Central memory CD8-positive, alpha-beta T cell (primary cell): ENCODE measurements at places on chromosomes 11 and 22.

DNA sequence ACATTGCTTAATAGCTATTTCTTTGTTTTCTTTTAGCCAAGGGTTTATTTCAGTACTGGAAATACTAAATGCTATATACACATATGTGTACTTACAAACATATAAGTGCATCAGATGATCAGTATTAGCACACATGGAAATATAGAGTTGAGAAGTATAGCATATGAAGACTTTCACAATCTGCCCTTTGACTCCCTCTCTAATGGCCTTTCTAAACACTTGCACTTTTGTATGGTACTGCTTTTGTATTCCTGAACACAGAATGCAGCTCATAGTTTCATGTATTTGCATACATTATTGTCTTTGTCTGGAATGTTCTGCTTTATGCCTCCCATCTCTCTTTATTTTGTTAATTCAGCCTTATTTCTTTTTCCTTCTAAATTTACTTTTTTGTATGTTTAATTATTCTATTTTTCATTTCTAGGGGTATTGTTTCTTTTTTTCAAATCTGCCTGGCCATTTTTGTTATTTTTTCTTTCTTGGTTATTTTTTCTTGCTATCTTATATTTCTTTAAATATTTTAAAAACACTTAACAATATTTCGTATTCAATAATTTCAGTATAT, 28.8 kb downstream of the ACER3 start:
- no peak for DNase-seq

- DNase-seq, result no peak
These were observed 28.7 kb downstream of the KCNQ1 start for GRCh38 chr11:2473361-2474058.

GRCh38 chr11:118015385-118015841, 29.2 kb downstream of the IL10RA start:
- no peak for DNase-seq

GRCh38 chr11:2409126-2409525, 8.6 kb downstream of the TSSC4 start:
- DNase-seq, result no peak

GRCh38 chr11:110434952-110435779, 5.4 kb downstream of the FDX1 start:
- no peak for DNase-seq

DNA sequence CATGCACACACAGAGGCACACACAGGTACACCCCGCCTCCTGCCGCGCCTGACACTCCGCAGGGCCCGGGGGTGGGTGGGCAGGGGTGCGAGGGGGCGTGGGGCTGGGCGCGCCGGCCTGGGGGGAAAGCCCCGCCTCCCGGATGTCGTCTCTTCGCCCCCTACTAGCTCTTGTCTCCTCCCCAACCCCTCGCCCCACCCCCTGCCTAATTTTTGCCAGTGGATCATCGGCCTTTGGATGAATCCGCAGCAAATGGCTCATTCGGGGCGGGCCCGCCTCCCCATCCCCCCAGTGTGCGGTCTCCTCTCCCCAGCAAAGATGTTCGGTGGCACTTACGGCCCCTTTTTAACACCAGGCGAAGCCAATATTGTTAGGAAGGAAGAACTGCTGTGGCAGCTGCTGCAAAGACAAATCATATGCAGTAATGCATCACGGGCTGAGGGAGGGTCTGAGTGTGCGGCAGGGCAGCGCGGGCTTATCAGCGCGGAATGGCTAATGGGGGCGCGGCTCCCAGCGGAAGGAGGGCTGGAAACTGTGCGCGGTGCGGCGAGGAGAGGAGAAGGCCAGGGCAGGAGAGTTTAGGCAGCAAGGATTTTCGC, 13.4 kb upstream of the NECTIN1 start:
- no peak for DNase-seq
